ENCODE measurements at places on chromosomes 5 and 9. TPM values are rescaled to one million over a fixed set of nuclear protein-coding genes. Genes with fewer than 3 reads are reported as not detected.

Gene MYORG
- 2.0 TPM for total RNA-seq

DNA sequence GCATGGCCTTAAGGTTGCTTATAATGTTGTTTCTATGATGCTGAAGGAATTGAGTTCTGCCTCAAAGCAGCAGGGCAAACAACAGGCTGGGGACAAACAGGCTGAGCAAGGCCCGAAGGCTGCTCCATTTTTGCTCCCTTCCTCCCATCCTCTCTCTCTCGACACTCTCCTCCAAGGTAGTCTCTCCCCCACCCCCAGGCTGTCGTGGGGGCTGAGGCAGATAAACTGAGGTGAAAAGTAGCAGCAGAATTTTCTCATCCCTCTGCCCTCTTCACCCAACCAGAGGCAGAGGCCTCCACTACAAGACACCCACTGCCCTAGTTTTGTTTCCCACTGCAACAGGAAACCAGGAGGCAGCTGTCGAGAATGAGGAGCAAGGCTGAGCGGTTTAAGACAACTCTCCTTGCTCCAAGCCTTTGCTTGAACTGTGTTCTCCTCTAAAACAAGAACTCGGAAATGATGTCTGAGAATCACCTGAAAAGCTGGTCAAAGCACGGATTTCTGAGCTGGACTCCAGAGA, 13.5 kb upstream of the GNA14 start:
- no peak for DNase-seq

DNA sequence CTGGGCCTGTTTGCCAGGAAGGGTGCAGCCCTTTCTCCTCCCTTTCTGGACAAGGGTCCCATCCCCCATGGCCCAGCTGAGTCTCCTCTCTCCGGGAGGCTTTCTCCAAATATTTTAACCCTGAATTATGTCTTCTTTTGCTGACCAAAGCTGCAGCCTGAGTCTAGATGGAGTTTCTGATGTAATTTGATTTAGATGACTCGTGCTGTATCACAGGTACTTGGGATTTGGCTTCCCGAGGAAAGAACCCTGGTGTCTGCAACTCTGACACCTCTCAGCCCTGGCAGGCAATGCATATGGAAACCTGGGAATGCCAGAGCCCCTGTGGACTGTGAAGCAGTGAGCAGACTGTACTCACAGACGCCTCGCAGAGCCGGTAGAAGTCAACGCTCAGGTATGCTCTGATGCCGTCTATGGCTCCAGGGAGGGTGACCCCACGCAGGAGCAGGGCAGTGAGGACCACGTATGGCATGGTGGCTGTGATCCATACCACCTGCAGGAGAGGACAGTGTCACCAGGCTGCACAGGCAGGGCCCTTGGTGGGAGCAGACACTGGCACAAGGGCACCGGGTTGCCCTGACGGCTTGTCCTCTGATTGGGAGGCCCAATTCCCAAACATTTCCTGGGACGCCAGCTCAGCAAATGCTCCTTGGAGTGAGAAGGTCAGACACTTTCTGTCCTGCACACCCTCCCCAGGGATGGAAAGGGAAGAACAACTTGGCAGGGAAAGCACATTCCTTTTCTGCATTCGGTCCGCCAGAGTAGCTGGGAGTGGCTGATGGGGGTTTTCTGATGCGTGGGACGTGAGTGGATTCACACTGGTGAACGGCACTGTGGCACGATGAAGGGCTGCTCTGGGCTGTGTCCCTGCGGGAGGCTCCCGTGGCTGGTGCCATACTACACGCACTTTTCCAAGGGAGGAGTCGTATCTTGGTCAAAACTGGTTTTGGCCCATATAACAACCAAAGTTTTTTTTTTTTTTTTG, 24.7 kb downstream of the SLC6A3 start:
- peak; percentile 5 for DNase-seq

Gene LNPEP
- total RNA-seq = 41.0 TPM

Gene CTXN3
- total RNA-seq = not detected

Gene SLC36A2
- not detected for total RNA-seq

DNA sequence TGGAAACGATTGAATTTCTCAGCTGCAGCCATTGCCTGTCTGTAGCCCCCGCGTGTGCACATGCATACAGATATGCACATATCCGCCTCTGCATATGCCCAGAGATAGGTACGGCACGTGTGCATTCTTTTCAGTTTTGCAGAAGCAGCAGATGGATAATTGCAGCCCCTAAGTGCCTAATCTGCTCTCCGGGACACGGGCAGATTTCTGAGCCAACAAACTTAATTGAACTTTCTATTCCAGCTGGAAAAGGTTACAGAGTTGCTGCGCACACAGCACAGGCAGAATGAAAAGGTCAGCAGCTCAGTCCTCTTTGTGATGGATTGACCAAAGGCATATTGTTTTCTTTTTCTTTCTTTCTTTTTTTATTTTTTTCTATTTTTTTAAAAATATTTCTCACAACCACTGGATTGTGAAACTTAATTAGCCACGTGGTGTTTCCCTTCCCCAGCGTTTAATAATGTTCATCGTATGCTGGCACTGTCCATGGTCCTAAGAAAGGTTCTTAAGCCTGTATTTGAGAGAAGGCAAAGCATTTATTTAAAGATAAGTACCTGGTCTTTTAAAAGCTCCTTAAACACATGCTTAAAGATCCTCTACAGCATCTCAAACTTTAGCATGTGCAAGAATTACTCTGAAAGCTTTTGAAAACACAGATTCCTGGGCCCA, 270.2 kb upstream of the BRINP1 start:
- DNase-seq = peak; percentile 79

- peak; percentile 93 for DNase-seq
Observed at GRCh38 chr9:111730937-111731567, 63.7 kb downstream of the SHOC1 start.

Gene LCN9
- not detected for total RNA-seq

GRCh38 chr9:133129001-133129795, 8.2 kb upstream of the RALGDS start:
- DNase-seq = no peak

DNA sequence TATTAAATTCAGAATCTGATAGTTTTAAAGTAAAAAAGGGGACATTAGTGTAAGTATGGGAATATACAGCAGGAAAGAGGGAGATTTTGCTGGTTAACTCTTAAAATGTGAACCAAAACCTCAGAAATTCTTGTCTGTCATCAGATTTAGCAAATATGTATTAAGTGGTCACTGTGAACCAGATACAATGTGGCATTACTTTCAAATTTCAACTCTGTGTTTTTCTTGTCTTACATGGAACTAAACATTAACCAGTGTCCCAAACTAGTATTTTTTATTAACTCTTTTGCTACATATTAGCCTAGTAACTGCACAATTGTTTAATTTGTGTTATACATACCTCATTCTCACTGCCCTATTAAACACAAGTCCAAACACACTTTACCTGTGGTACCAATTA, 259.9 kb upstream of the RASA1 start:
- DNase-seq = peak; percentile 32

DNA sequence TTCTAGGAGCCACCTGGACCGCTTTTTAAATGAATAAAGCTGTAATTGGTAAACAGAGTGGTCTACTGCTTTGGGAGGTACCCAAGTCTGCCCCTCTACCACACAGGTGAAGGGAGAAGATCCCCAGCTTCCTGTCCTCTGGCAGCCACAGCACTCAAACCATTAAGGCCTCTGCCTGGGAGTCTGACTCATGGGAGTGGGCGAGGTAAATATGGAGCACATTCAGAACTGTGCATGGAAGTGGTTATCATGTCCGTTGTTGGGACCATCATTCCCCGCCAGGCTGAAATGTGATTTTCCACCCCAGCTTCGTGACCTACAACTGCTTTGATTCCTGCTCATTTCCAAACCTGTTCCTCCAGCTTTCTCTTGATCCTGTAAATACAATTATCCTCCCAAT, 59.5 kb upstream of the ALDH1B1 start:
- DNase-seq = no peak

- no peak for DNase-seq
Observed at GRCh38 chr5:143739746-143740145, 72.2 kb upstream of the HMHB1 start.

DNA sequence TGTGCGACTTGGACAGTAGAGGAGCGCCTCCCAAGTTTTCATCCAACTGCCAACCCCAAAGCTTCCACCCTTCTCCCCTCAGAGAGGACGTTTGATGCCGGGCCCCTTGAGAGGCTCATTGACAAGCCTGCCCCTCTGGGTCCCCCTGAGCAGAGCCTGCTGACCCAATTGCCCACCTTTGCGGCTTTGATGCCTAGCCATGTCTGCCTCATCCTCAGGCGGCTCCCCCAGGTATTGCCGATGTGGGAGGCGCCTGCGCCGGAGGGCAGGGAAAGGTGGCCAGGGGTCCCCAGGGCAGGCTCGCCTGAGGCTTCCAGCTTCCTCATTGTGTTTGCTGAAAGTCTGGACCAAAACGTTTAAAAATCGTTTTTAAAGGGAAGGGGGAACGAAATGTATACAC, 1.4 kb downstream of the ODF2 start:
- DNase-seq = no peak

- no peak for DNase-seq
Observed at GRCh38 chr5:81679885-81680284, 71.0 kb downstream of the SSBP2 start.

GRCh38 chr5:54679686-54680085, 162.1 kb downstream of the SNX18 start:
- no peak for DNase-seq

DNA sequence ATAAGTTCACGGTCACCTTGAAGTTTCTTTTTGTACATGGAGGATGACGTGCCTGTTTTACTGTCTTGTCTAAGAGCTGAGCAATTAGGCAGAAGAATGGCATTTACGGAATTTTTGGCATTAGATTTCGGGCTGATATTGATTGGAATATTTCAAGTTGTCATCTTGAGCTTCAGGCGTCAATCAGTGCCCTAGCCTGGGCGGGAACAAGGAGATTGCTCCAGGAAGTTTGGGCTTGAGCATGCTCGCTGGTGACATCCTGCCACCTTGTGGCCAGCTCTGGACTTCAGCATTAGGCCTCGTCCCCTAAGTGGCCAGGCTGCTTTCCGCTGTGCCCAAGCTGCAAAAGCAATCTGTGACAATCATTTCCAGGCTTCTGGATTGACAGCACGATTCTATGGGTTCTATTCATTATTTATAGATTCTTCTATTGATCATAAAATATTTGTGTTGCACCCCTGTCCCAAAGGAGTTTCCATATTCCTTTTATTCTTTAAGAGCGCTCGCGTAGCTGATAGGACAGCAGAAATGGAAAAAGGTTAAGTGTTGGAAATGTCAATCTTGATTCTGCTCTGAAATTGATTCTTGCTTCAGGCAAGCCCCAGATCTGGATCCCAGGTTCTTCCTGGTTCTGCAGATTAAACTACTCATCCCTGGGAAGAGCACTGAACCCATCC, 79.3 kb downstream of the SLC28A3 start:
- DNase-seq = peak; percentile 84

DNA sequence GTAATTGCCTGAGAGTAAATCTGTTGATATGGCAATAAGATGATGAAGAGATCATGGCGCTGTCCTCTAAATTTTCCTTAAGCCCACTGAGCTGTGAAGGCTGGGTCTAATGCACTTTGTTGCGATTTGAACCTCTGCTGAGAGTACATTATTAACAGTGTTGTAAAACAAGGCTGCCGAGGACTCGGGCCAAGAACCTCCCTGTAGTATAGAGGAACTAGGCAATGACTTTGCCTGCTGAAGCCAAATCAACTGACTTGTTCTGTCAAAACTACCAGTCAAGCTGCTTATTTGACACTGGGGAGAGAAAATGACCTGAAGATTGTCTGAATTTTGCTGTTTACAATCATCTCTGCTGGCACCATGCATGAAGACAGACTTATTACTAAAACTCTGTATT, 1154.7 kb downstream of the DTWD2 start:
- no peak for DNase-seq

- DNase-seq = peak; percentile 3
Observed at GRCh38 chr5:136308212-136308795, 57.0 kb downstream of the TRPC7 start.

GRCh38 chr5:135309391-135310327, 89.4 kb downstream of the MACROH2A1 start:
- no peak for DNase-seq

DNA sequence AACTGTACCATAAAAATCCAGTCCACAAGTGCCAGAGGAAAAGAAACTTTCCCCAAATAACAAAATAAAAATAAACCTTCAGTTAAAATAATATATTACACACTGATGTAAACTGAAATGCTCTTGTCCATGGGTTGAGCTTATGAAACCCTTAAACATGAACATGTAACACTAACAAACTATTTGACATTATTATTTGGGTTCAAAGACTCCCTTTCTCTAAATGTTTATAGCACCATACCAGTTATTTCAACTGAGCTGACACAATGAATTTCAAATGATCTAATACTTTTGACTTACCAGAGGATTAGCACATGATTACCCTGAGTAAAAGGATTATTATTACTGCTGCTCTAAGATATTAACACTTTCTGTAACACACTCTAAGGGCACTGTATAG, 251.1 kb downstream of the BNC2 start:
- DNase-seq = no peak

DNA sequence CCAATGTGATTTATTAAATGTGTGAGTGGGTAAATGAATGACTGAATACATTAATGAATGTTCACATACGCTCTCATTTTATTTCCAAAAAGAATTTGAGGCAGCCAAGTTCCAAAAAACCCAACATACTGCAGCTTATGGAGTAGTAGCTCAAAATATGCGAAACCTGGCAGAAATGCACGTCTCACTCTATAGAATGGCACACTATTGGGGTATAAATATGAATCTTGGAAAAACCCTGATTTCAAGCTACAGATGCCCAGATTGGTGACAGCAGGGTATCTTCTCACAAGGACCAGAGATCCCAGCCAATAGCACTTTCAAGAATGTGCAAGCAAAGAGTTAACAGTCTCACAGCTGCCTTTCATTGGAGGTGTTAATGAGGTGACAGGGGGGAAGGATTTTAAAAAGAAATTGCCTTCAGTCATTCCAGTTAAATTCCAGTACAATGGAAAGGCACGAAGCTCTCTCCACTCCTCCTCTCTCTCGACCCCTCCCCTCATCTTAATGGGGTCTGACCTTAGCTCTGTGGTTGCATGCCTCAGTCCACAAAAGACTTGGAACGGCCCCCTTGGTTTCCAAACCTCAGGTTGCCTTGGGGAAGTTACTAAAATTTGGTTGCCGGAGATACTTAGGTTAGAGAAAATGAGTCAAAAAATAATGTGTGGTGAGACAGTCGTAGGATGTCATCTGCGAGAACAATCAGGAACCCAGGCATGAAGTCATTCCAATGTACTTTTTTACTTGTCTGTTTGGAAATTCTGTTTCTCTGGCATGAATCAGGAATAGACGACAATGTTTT, 307.4 kb downstream of the NFIB start:
- no peak for DNase-seq

Measured in cardiac muscle cell (in vitro differentiated cells and primary cell).